ENCODE measurements at places on chromosomes 3 and 15.

DNA sequence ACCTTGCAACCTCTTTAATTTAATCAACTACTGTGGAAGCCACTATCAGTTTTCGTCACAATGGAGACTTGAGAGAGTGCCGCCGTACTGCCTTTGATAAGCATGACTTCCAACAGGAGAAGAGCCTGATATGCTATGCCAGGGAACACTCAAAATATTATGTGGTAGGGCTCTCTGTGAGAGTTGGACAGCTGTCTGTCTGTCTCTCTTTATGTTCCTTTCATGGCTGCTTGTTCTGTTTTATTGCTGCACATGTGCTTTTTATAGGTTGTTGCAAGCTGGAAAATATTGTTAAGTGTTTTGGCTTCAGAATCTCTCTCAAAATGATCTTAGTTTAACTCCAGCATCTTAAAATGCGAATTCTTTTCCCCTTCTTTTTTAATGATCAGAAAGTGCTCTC is 249.4 kb upstream of the RARB start:
- no peak for DNase-seq

- DNase-seq, result no peak
These were observed 23.7 kb downstream of the ALPK3 start for GRCh38 chr15:84840741-84841429.

GRCh38 chr3:24401090-24401810 is 93.4 kb downstream of the THRB start:
- no peak for DNase-seq

DNA sequence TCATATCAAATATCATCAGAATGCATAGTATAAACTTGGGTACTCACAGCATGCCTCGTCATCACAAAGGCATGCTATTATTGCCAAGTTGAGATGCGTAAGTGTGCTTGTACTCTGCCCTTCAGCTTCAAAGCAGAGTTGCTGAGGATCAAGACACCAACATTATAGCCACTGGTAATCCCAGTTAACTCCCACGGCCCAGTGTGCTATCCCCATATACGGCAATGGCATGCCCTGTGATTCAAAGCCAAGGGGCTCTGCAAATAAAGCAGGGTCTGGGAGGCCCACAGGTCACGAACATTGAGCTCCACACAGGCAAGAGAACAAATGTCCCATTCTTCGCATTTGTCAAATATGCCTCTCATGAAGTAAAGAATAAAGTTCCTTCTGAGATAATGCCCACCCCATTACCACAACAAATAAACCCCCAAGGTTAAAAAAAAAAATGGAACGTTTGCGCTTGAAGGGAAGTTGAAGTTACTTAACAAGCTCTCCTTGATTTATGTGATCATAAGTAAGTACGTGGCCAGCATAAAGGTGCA is 298.1 kb upstream of the NECTIN3 start:
- DNase-seq, result no peak

DNA sequence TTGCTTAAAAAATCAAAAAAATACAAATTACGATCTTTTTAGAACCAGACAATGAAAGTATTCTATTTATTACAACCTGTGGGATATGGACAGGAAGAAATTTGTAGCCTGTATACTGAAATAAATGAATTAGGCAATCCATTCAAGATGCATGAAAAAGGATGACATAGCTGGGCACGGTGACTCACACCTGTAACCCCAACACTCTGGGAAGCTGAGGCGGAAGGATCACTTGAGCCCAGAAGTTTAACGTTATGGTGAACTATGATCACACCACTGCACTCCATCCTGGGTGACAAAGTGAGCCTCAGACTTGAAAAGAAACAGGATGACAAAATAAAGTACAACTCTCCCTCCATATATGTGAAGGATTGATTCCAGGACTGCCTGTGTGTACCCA is 74.1 kb downstream of the MSL2 start:
- no peak for DNase-seq

- no peak for DNase-seq
These were observed 46.2 kb upstream of the ARHGEF26 start for GRCh38 chr3:154074966-154075365.

- DNase-seq, result no peak
These were observed 19.2 kb downstream of the EXOSC7 start for GRCh38 chr3:44995142-44995770.

DNA sequence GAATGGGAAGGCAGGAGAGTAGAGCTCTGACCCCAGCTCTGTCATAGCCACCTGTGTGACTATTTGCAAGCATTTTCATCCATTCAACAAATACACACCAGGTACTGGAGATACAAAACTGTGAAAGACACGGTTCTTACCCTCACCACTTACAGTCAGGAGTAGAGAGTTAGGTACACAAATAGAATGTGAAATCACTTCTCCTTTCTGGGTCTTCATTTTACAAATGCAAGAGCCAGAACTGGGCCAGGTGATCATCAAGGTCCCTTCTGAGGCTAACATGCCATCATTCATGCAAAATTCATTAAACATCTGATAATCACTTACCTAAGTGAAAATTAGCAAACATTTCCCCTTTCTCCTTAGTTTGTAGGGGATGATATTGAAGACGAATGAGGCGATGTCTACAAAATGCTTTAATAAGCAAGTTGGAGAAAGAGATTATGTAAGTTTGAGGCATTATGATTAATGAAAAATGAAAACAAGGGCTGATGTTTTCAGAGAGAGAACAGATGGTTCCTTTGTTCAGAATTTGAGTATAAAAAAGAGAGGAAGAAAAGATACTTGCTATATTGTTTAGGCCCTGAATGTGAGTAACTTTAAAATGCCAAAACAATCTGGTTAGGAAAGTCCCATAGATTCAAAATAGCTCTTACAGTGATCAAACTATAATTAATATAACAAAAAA is 88.6 kb downstream of the LPP start:
- no peak for DNase-seq

DNA sequence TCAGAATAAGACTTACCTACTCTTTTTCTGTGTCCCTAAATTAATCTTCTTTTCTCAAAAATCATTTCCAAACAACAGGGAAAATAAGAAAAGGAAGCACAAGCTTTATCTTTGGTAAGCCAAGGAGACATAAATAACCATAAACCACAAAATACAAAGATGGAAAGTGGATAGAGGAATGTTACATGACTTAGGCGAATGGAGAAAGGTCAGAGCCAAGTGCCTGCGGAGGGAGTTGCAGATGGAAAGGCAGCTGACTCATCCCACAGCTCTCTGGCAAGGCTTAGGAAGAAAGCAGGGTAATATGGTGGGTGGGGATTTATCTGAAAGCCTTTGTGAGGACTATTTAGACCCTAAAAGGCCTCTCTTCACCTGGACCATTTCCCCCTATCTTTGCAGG is 72.8 kb downstream of the GALK2 start:
- no peak for DNase-seq

- DNase-seq, result no peak
These were observed 1.5 kb downstream of the ATP1B3 start for GRCh38 chr3:141877911-141878310.

DNA sequence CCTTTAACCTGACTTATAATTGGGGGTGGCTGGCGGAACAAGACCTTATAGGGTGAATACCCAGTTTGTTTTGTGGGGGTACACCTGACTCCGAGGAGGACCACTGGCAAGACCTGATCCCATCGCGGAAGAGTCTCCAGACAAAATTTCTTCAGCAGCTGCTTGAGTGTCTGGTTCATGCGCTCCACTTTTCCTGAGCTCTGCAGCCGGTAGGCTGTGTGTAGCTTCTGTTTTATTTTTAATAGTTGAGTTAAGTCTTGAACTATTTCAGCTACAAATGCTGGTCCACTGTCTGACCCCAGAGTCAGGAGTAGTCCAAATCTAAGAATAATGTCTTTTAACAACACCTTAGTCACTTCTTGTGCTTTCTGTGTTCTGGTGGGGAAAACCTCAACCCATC is 21.2 kb upstream of the NOX5 start:
- no peak for DNase-seq

- DNase-seq, result peak; percentile 0
These were observed 74.8 kb upstream of the NTRK3 start for GRCh38 chr15:88331291-88331690.

- DNase-seq, result no peak
These were observed 43.3 kb upstream of the SIAH2 start for GRCh38 chr3:150806185-150806835.

GRCh38 chr3:160221019-160221418 is 4.2 kb upstream of the C3orf80 start:
- DNase-seq, result no peak

DNA sequence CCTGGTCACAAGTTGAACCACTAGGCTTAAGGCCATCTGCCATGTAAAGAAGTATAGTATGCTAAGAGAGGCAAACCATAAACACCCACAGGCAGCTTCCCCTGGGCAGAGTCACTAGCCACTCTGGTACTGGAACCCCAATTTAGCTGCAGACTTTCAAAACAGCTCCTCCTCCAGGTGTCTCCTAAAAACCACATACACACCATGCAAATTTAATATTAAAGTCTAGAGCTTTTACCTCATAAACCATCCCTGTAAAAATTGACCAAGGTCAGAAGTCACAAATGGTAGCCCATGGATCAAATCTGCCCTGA is 99.1 kb upstream of the STT3B start:
- no peak for DNase-seq

GRCh38 chr3:138833899-138834595 is 681 bp downstream of the PIK3CB start:
- peak; percentile 54 for DNase-seq

GRCh38 chr3:51434746-51435327 is 43.8 kb downstream of the RBM15B start:
- peak; percentile 2 for DNase-seq

Measured in midbrain (tissue), 1 donor.